Suppressor macrophage treated with lipopolysaccharide for 4 hours (primary cell): ENCODE measurements at places on chromosomes 3 and 15.

DNA sequence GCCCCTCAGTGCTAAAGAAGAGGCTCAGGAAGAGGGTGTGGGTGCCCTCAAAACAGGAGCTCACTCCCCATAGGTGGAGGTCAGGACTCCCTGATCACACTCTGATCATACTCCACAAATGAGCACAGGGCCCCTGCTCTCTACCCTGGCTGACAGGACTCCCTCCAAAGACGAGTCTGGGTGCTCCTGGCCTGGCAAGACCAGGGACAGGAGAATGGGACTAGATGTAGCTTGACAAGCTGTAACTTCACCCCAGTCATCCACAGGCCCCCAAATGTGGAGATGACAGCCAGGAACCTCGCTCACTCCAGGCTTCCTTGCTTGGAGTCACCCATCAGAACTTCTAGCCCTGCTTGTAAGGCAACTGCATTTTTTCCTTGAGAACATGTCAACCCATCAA, 11.1 kb downstream of the SCN5A start:
- no peak for DNase-seq

DNA sequence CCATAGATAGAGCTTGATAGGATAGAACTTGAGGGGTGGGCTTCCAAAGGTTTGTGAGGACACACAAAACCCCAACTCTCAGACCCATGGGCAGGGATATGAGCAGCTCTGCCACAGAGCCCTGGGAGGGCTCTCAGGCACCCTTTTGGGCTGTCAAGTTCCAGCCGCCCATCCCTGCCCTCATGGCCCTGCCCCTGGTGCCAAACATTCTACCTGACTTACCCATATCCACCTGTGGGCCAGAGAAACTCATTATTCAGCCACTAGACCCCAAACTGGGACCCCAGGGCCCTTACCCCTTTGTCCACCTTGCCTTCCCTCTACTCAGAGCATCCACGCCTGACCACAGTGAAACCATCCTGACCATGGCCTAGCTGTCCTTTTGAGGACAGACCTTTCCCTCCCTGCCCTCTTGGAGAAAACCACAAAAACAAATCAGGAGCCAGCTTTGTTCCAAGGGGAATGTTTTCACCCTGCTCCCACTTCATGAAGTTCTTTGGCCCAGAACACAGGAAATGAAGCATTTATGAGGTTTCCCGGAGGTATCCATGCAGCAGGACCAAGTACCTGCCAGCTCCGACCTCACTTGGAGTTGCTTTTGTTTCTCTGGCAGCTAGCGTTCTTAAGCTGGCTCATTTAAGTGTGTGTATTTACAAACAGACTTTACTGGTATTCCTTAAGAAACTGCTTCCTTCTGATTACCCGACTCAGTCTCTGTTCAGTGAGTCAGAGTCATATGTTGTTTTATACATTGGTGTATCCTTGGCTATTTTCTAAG, 34.2 kb upstream of the GALNT15 start:
- no peak for DNase-seq

DNA sequence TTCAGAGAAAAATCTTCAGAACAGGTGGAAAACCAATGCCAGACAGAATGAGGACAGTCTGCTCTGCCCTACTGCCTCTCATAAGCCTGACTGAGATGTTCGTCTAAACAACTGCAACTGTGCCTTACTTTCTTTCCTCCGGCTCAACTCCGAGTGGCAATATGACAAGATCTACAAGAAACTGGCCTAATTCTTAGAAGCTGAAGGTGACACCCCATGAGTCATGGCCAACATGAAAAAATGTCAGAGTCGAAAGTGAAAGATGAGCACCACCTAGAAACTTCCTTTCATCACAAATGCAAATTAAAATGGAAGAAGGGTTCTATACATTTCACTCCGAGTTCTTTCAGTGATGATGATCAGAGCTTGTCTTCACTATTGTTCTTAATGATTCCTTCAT, 12.9 kb downstream of the PCYT1A start:
- peak; percentile 52 for DNase-seq

GRCh38 chr3:61650276-61650675, 88.9 kb downstream of the PTPRG start:
- DNase-seq, result no peak

GRCh38 chr3:41350441-41350840, 151.1 kb downstream of the CTNNB1 start:
- peak; percentile 34 for DNase-seq

- no peak for DNase-seq
These were observed 36.7 kb downstream of the RGMA start for GRCh38 chr15:93052090-93052879.

- DNase-seq, result no peak
These were observed 254.3 kb downstream of the RYR3 start for GRCh38 chr15:33565094-33565493.

DNA sequence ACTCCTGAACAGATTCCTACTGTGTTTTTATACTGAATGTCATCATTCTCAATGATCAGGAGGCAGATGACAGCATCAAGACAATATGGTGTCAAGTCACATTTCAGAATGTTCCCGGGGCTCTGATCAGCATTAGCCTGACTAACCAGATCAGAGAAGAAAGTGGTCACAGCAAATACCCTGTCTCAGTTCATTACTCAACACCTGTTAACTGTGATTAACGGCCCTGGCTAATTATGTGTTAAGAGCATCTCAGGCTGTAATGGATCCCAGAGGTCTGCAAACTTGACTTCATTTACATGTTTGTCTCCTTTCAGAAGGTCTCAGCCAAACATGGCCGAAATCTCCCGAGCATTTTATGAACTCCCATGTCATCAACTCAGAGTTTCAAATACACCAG, 833.7 kb downstream of the FHIT start:
- no peak for DNase-seq

DNA sequence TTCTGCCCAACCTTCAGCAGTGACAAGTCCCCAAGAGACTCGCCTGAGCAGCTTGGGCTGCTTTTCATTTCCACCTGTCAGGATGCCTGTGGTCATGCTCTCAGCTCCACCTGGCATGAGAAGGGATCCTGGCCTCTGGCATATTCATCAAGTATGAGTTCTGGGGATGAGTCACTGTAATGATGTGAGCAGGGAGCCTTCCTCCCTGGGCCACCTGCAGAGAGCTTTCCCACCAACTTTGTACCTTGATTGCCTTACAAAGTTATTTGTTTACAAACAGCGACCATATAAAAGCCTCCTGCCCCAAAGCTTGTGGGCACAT, 3.5 kb downstream of the MYD88 start:
- DNase-seq, result no peak
